Activated naive CD4-positive, alpha-beta T cell (primary cell): ENCODE measurements at places on chromosomes 6 and 20.

DNA sequence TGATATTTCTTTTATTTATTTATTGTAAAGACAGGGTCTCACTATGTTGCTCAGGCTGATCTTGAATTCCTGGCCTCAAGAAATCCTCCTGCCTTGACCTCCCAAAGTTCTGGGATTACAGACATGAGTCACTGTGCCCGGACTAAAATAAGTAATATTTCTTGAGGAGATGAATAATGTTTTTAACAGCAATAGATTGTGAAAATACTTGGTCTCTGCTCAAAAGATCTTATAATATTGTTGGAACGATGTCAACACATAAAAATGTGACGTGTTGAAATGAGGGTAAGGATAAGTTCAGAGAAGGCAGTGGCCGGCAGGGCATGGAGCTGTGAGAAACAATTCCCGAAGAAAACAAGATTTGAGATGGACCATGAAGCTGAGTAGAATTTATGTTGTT lies 178.7 kb downstream of the GJA1 start:
- DNase-seq, result no peak

DNA sequence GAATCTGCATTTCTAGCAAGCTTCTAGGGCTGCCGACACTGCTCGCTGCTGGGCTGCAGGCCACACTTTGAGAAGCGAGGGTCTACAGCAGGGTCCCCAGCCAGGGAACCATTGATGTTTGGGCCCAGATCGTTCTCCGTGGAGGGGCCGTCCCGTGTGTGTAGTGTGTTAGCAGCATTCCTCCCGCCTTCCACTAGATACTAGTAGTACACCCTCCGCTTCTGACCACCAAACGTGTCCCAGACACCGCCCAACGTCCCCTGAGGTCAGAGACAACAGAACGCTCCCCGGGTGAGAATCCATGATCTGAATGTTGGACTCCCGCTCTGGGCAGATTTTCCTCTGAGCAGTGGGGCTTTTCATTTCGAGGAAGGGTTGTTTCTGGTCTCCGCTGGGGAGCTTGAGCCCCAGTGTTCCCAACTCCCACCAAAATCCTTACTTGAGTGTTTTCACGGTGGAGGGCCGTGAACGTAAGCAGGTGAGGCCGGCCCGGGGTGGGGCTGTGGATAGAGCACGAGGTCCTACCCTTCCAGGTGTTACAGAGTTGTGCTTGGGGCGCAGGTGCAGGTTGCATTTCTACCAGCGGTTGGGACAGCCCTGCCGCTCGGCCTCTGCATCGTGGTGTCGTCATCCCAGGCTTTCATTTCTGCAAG lies 124.6 kb downstream of the SYCP2 start:
- DNase-seq, result no peak

DNA sequence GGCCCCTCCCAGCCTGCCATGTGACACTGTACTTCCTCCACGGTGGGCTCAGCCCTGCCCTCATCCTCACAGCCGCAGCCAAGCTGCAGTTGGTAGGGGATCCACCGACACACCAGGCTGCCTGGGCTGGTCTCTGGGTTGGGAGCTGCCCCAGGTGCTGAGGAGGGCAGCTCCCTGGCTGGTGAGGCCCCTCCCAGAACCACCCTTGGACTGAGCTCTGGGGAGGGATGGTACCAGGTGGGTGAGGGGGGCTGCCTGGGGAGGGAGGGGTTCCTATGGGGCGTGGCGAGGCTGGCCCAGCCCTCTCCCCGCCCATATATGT lies 185 bp upstream of the TNFRSF6B start:
- DNase-seq, result no peak

DNA sequence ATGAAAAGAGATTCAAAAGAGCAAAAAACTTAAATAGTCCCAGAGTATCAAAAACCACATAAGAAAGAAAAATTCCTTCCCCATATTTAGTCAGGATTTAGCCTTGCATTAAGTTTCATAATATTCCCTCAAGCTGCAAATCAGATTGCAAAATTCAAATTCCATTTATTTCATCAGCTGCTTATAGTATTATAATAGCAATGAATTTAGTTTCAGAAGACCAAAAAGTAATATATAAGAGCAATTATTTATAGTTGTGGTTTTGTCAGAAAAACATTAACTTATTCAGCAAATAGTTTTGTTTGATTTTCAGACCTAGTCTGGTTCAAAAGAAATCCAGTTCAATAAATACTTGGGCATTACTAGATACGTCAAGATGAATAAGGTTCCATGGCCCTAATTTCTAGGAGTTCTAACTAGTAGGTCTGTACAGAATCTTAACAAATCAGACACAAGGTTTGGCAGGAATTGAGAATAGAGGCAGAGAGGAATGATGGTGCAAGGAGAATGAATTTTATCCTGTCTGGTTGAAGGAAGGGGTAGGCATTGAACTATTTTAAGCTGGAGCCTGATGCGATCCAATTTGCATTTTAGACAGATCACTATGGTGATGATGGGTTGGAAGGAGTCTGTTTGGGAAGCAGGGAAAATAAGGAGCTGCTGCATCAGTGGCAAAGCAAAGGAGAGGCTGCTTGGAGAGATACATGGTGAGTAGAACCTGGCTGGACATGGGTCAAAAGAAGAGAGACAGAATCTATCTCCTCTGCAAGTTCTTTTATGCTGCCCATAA lies 163.9 kb upstream of the STXBP5 start:
- no peak for DNase-seq

DNA sequence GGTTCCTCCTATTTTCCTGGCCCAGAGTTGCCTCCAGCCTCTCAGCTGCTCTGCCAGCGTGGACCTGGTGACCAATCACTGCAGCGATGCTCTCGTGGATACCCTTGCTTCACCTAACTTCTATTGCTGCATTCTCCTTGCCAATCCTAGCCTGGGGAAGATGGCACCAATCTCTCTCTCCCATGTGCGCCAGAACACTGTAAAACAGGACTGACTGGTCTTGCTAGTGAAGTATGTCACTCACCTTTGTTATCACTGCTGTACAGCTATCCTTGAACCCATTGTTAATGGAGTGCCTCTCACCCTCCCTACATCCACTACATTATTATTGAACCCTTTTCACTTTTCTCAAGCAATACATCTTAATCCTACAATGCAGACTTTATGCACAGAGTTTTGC lies 80.1 kb downstream of the LYRM4 start:
- no peak for DNase-seq
